ENCODE measurements at places on chromosomes 7 and 10.

- DNase-seq: no peak
Observed at GRCh38 chr7:82223580-82223979, 220.0 kb downstream of the CACNA2D1 start.

DNA sequence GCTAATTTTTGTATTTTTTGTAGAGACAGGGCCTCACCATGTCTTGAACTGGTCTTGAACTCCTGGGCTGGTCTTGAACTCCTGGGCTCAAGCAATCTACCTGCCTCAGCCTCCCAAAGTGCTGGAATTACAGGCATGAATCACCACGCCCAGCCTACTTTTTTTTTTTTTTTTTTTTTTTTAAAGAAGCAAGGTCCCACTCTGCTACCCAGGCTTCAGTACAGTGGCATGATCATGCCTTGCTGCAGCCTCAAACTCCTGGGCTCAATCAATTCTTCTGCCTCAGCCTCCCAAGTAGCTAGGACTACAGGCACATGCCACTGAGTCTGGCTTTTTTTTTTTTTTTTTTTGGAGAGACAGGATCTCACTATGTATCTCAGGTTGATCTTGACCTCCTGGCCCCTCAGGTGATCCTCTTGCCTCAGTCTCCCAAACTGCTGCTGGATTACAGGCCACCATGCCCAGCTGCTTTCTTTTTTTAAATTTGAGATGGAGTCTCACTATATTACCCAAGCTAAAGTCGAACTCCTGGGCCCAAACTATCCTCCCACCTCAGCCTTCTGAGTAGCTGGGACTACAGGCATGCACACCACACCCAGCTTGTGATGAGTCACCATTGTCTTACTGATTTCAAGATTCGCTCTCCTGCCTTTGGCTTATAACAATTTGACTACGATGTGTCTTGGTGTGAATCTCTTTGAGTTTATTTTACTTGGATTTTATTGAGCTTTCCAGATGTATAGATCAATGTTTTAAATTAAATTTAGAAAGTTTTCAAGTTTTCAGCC lies 9.0 kb downstream of the RPEL1 start:
- DNase-seq: no peak

GRCh38 chr7:101108330-101108857 lies 18.5 kb upstream of the SERPINE1 start:
- peak; percentile 61 for DNase-seq

- no peak for DNase-seq
Observed at GRCh38 chr10:11578802-11579255, 32.6 kb downstream of the USP6NL start.

GRCh38 chr7:18064242-18064838 lies 36.7 kb upstream of the PRPS1L1 start:
- DNase-seq: no peak

DNA sequence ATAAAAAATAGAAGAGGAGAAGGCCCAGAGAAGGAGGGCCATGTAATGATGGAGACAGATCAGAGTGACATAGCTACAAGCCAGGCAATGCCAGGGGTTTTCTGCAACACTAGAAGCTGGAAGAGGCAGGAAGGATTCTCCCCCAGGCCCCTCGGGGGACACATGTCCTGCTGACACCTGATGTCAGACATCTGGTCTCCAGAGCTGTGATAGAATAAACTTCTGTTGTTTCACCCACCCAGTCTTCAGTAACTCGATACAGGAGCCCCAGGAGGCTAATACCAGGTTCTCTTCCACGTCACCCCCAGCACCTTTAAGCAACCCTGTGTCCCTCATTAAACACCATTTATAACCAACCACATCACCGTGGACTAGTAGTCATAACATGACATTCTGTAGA lies 94.9 kb downstream of the TMEM130 start:
- DNase-seq: no peak

DNA sequence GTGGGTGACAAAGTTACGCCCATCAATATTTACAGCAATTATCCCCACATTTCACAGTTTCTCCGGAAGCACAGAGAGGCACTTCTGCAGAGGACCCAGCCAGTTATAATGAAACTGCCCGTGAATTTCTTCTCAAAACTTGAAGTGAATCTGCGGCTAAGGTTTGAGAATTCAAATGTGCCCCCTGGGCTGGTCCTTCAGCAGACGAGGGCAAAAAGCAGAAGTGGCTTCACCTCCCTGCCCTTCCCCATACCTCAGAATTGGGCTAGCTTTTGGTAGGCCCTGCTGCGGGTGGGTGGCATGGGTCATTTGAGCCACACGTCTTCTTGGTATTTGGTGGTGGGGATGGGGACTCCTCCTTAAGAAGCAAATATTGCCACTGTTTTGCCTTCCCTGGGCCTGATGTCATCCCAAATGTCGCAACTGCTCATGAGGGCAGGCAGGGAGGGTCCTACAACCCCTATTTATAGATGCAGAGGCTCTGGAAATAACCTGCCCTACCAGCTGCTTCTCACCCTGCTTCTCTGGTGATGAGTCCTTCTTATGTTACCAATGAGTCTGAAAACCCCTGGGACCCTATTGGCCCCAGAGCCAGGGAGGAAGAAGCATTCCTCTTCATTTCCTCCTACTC lies 16.6 kb upstream of the WDFY4 start:
- no peak for DNase-seq

DNA sequence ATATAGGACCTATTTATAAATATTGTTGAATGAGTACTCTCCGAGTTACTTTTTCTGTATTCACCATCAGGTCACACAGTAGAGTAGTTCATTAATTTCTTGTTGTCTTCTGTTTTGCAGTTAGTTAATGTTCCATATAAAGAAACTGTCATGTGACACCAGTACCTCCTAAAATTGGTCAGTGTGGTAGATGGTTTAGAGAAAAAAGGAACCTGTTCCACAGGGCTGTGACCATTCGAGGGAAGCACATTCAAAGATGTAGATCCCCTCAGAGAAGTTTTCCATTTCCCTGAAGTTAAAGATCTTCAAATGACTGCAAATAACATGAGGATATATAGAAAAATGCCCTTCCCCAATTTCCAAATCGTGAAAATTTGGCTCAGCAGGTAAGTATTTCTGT lies 45.7 kb downstream of the PRPF18 start:
- no peak for DNase-seq

All from right hindlimb (tissue), 1 donor.